ENCODE measurements at places on chromosomes 2 and 18.

- no peak for DNase-seq
Observed at GRCh38 chr2:63000801-63001200, 49.8 kb upstream of the OTX1 start.

DNA sequence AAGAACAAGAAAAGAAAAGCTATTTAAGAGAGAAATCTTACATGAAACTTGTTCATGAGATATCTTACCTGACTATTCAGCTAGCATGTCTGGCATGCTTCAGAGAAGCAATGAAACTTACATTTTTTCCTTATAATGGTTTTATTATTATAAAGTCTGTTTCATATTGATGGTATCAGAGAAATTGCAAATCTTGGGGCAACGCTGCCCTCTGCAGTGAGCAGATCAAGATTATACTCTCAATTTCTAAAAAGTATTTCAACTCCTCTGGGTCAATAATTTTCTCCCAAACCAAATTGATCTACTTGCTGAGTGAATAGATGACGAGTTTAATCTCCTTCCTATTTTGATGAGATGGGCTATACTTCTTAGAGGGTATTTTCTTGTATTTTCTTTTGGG lies 235.6 kb downstream of the NUP35 start:
- no peak for DNase-seq

DNA sequence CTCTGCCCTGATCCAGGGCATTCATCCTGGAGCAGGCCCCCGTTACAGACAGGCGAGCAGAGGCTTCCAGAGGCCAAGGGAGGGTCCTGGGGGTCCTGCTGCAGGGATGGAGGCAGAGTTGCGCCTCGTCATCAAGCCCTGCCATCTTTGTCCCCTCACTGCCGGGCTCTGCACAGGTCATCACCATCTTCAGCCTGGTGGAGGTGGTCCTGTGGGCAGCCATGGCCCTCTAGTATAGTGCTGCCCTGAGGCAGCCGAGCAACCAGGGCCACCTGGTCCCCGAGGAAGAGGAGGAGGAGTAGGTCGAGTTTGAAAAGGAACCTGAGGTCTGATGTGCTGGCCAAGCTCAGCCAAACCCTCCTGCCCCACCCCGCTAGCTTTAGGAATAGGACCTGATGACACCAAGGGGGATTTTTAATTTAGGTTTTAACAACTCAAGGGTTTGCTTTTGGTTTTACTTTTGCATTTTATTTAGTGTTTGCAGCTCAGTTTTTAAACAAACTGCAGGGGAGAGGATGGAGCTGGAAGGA lies 8.8 kb upstream of the ALPI start:
- DNase-seq = no peak

GRCh38 chr2:195961873-195962272 lies 106.8 kb downstream of the DNAH7 start:
- peak; percentile 80 for DNase-seq

DNA sequence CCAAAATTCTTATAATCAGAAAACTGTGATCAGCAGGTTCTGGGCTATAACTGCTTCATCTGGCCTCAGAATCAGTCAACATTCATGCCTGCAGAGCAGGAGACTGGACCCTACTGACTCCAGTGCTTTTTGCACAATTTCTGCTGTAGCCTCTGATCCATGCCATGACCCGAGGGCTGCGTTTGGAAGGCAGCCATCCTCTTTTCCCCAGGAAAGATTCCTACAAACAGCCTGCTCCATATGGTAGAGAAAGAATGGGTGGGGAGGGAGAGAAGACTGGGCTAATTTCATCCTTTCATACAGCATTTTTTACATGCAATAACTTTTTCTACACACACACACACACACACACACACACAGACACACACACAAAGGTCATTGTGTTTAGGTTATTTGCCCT lies 133.0 kb upstream of the MMADHC start:
- no peak for DNase-seq

DNA sequence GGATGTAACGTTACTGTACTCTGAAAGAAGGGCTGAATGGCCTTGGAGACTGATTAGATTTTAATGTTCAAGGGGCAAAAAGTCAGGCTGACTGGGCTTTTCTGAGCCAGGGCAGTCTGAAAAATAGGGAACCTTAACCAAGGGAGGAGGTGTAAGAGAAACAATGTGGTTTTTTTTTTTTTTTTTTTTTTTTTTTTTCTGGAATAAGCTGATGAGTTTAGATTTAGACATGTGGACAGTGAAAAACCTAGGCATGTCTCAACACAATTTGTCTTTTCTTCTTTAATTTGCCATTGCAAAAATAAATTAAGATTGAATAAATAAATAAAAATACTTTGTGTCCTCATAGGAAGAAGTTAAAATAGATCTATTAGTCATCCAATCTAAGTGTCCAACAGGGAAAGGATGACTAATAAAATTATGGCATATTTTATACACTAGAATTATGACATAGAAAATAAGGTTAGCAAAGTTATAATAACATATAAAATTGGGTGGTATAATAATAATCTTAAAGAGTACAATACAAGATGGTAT lies 237.6 kb upstream of the TRIB2 start:
- DNase-seq = peak; percentile 71

DNA sequence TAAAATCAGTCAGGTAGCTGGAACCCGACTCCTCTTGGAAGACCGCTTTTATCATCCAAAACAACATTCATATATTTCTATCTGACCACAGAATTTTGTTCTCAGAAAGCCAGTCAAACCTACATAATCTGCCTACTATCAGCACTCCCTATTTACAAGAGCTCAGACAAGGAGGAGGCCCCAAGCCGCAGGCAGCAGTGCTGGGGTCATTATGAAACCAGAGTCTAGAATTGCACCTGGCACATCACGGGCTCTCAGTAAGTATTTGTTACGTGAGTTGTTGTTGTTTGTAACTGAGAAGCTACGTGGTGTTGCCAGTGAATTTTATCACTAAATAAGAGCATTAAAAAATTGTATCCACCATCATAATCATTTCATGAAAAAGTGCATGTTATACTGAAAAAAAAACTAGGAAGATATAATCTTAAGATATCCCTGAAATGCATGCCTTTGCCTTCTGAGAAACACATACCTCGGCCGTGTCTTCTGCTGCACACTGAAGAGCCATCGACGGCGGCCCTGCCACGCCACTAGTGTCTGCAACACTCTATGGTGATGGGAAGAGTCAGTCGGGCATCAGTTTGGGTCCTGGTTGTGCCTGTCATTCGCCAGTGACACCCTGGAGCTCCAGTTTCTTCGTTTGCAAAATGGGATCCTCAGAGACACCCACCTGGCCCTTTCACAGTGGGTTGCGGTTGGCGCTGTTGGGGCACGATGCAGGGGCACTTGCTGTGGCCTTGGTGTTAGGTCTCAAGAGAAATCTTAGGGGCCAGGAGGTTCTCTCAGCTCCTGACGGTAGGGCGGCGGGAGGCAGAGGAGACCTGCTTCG lies 505.9 kb downstream of the EIPR1 start:
- no peak for DNase-seq

- DNase-seq = no peak
Observed at GRCh38 chr2:38028829-38029228, 47.1 kb downstream of the CYP1B1 start.

DNA sequence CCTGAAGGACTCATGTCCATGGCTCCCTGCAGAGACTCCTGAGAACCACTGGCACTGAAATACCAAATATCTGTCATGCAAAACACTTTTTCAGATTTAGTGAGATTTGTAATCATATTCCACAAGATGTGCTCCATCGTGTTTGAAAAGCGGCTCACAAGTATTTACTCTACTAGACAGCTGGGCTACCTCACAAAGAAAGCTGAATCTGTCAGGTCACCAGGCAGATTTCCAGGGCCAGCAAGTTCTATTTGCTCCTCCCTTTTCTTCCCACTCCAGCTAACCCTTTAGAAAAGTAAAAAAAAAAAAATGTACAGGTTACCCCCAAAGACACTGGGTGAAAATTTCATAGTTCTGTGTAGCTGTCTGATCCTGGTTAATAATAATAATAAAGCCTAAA lies 22.9 kb downstream of the WIPF1 start:
- DNase-seq = no peak

DNA sequence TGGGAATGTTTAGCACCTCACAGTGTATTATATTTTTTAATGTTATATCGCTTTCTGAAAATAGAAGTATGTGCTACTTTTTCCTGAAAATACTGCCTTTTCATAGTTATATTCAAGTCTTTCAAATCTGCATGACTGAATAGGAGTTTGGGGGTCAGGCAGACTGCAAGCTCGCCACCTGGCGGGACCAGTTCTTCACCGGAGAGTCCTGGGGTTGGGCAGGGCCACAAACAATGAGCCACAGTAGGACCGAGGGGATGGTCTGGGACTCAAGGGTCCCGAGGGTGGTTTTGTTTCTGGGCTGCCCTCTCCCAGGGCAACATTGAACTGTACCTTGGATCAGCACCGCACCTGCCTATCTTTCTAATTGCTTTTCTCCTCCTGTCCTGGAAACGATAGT lies 70.6 kb downstream of the VWA3B start:
- DNase-seq = no peak

DNA sequence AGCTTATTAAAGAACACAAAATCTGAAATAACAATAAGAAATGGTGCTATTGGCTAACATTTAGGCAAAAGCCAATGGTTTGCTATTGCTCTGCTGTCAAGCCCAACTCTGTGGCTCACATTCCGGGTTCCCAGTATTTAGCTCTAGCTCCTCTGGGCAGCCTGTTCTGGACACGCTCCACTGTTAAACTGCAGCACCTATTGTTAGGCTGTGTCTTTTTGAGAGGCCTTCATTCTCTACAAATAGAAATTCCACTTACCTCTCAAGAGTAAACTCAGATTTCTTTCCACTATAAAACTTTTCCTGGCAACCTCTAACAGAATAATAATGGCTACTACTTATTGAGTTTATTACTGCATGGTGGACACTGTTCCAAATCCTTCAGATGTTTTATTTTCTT lies 3.7 kb upstream of the KLHL14 start:
- no peak for DNase-seq

- no peak for DNase-seq
Observed at GRCh38 chr2:212665948-212666347, 127.3 kb upstream of the ERBB4 start.

GRCh38 chr2:115277366-115277765 lies 834.9 kb downstream of the DPP10 start:
- DNase-seq = no peak

DNA sequence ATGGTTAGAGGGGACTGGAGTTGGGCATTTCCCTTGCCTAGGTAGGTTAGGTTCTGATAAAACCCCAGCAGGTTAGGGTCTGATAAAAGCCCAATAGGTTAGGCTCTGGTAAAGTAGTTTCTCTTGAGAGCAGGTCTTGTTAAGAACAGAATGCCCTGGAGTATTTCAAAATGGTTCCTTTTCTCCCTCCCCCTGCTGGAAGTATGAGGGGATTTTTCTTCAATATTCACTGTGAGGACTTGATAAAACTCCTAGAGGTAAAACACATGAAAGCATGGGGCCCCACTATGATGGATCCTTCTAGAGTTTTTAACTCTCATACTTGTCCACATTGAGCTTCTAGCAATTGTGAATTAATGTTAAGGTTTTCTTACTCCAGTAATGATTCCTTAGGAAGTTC lies 27.6 kb downstream of the ANKAR start:
- peak; percentile 5 for DNase-seq

- DNase-seq = no peak
Observed at GRCh38 chr18:73669297-73669696, 478.3 kb downstream of the FBXO15 start.

DNA sequence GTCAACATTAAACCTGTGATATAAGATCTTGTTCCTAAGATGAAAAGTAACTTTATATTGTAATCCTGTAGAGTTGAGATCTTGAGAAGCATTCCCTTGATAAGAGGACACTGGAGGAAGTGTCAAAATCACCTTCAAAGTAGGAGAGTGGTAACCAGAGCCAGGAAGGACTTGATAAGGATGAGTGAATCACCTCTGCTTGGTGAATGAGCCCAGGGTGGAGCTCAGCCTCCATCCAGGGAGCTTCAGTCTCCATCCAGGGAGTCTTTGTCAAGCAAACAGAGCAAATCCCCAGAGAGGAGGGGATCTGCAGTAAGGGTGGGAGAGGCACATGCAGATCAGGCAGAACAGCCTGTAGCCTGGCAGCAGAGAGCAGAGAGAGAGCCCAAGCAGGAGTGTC lies 167.1 kb upstream of the SIX2 start:
- DNase-seq = no peak

DNA sequence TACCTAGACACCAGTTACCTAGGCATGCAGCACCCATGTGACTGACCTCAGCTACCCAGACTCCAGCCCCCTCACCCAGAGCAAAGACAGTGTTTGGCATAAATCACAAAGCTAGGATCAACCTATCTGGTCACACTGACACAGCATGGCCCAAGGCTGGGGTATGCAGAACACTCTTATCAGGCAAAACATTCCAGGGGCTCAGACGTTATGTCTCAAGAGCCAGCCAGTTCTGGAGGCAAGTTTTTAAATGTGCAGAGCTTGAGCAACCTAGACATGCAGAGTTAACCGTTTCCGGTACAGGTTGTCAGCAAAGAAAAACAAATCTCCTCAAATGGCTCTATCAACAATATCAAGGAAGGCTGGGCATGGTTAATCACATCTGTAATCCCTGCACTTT lies 92.8 kb downstream of the AP1S3 start:
- DNase-seq = no peak

- DNase-seq = no peak
Observed at GRCh38 chr18:21660078-21660477, 44.5 kb downstream of the ABHD3 start.

DNA sequence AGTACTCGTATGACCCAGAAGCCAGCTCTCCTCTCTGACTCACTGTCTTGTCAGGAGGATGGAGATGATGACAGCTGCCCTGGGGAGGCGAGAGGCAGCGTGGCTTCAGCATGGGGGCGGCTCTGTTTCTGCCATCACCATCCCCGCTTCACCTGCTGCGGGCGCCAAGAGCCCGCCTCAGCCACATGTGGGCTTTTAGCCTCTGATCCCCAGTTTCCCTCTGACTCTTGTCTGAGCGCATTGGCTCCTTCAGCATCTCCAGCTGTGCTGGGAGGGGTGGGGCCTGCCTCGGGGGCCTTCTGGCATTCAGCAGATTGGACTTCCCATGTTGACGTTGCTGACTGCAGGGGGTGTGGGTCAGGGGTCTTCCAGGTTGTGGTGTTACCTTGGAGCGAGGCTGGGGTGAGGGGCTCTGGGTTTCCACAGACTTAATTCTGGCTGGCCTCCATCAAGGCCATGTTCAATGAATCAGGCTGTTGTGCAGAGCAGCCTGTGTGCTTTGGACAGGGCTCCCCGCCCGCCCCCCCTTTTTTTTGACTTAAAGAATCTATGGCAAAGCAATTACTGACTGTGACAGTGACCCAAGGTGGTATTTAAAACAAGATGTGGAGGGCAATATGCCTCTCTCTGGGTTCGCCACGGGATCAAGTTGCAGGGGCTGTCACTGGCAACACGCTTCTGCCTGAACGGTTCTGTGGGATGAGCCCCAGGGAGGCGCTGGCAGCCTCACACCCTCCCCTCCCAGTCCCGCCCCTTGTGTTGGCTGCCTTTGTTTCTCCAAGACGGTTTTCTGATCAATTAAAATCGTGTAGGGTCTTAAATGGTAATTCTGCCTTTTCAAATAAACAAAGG lies 228.3 kb downstream of the LDLRAD4 start:
- no peak for DNase-seq

GRCh38 chr2:86750240-86750839 lies 30.2 kb downstream of the RMND5A start:
- no peak for DNase-seq
